ENCODE measurements at places on chromosomes 1 and 21.

GRCh38 chr21:42868196-42868595 is 11.1 kb downstream of the WDR4 start:
- DNase-seq: no peak

DNA sequence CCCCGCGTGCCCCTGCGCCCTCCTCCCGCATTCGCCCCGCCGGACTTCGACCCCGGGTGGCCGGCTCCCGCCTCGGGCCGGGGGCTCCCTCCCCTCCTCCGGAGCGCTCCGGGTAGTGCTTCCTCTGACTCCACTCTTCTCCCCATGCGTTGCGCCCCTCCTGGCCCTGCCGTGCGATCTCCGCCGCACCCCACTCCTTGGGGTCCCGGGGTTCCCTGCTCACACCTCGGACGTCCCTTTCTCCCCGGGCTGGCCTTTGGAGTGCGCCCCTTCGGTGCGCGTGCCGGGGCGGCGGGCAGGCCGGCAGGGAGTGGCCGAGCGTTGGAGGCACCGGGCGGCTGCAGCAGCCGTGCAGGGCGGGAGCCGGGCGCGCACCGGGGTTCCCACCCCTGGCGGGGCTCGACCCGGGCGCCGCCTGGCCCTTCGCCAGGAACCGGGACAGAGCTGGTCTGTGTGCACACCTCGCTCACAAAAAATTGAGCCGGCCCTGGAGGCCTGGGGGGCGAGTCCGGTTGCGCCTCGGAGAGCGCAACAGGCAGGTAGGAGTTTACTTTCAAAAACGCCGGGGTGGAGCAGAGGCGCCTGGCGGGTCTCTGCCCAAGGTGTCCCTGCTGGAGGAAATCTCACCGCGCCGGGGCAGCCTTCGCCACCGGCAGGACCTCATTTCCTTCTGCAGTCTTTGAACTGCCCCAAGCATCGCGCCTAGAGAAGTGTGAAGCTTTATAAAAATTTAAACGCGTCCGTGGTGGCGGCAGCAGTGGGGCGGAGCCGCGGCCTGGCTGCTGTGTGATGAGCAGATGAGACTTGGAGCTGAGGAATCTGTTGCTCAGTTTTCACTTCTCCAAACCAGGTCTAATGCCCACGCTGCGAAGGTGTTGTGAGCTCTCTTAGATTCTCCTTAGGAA is 650 bp downstream of the VANGL1 start:
- no peak for DNase-seq

DNA sequence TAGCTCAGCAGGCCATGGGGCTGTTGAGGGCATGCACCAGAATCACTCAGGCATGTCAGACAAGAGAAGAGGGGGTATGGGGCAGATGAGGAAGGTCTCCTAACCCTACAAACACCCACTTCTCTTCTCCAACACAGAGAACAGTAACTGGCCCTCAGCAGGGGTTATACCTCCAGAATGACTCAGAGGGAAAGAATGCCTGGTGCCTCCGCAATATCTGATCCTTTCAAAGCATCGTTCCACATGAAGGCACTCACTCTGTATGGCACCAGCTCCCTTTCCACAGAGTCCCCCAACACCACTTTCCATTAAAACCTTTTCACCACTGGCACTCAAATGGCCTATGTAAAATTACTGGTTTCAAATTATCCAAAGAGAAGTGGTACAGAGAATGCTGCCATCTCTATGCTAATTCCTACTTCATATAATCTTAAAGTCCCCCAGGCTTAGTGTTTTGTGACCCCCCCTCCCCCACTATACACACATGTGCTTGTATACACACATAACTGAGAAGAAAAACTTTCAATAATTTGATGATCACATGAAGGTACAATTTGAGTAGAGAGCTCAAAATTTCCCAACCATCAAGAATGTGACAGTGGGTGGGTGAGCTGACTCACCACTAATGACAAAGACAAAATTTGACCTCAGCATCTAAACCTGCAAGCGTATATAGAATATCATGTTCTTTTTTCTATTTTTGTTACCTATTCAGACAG is 91.5 kb downstream of the SIPA1L2 start:
- DNase-seq: no peak

DNA sequence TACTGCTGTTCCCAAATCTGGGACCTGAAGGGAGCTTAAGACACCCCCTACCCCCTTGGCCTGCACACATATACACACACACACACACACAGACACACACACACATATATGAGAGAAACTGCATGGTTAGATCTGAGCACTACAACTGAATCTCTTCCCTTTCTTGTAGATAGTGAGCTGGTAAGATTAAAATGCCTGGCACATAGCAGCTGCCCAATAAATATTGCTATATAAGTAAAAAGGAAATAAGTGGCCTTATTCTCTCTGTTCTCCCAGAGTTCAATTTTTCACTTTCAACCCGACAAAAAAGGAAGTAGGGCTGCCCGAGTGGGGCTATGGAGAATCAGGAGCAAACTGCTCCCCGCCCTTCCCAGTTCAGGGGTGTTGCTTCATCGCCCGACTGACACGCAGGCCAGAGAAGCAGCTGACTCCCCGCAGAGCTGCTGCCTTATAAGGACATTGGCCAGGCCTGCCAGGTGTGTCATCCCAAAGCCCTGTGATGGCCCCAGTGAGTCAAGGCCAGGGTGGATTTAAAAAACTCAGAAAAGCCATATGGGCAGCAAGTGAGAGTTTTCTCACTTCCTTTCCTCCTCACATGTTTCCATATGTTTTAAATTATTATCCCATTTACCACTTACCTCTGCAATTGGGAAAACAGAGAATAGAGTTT is 106.5 kb upstream of the SLC44A3 start:
- peak; percentile 51 for DNase-seq

DNA sequence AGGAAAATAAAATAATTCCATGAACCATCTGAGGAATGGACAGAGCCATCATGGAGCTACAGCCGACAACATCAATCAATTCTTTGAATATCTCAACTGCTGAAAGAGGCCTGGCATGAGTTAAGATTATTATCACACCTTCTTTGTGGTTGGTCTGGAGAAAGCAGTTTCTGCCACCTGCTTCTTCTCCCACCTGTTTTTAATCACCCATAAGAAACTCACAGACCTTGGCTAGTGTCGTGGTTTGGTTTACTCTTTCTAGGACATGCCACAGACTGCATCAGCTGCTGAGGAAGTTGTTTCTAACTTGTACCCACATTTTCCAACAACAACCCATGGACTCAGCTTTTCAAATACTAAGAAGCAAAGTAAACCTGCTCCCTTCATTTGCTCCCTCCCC is 65.6 kb downstream of the NTPCR start:
- no peak for DNase-seq

DNA sequence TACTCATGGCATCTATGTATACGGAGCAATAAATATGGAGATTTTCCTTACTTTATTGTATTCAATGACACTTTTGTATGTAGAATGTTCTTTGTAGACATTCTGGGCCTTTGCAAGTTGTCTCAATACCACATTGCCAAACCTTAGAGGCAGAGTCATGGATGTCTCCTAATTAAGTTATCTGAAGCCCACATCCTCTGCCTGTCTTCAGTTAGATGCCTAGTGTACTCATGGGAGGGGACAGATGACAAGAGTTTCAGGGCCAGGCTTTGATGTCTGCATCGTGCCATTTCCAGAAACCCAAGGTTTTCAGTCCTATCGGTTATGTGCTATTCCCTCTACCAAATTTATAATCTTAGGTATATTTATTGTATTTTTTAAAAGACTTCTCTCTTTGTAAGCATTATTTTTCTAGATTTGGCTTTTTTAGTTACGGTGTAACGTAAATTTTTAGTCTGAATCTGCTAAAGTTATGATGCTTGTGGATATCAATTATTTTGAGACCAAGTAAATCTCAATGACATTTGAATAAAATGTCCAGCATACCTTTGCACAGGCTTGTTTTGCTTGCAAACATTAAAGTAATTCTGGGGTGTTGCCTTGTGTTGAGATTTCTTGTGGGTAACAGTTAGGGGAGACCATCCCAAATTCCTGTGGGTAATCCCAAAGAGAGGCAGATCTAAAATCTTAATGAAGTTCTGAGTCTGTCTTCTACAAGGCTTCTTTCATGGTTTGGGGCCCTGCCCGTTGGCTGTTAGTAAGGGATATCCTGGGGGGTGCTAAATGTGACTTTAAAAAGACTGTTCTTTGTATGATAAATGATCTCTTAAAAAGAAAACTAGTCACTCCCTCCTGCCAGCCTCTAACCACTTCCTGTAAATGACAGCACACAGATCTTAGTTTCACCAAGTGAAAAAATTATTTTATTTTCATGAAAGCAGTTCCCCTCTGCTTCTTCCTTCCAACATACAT is 8.0 kb upstream of the MACF1 start:
- DNase-seq: peak; percentile 98

- DNase-seq: no peak
Observed at GRCh38 chr1:48775831-48776392, 779 bp downstream of the BEND5 start.

DNA sequence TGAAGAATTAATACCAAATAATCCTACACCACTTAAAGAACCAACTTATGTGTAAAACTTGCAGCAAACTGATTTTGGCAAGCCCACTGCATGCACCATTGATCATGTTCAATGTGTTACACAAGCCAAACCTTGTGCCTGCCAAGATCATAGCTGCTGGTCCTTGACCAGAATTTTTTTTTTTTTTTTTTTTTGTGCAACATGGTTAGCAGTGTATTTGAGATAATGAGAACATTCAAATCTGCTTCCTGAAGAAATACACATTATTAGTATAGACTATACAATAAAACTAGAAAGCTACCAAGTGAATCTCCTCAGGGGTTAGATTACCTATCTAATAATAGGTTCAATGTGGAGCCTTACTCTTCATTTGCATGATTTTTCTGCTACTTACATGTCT is 421.0 kb downstream of the MRPL39 start:
- DNase-seq: no peak

- DNase-seq: no peak
Observed at GRCh38 chr1:186672131-186672530, 8.1 kb downstream of the PTGS2 start.

DNA sequence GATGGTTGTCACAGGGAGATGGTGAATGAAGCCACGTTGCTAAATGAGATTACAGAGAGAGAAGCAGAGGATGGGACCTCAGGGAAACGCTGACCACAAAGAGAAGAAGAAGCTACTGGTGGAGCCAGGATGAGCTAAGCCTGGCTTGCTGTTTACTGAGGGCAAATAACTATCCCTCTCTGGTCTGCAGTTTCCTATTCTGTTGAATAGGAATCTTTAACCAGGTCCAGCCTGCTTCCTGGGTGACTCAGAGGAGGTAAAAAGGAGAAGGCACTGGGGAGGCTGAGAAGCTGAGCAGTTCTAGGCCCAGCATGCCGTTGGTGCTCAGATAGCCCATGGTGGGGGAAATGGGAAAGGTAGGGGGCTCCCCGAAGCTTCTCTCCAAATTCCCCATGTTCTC is 29.6 kb downstream of the DMBX1 start:
- no peak for DNase-seq

DNA sequence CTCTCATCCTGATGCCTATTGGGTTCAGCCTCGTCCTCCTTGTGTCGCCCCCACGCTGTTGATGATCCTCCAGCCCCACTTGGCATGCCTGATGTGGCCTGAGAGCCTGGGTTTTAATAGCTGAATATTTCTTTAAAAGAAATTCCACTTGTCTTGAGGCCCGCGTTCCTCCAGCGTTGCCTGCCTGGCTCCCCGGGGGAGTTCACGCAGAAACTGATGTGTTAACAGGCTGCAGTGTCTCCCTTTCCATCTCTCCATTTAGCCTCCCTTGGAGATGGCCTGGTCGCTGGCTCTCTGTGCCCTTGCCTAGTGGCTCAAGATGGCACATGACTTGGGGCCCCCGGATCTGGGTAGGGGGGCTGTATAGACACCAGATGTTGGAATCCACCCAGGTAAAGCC is 9.5 kb downstream of the ACTL8 start:
- no peak for DNase-seq

DNA sequence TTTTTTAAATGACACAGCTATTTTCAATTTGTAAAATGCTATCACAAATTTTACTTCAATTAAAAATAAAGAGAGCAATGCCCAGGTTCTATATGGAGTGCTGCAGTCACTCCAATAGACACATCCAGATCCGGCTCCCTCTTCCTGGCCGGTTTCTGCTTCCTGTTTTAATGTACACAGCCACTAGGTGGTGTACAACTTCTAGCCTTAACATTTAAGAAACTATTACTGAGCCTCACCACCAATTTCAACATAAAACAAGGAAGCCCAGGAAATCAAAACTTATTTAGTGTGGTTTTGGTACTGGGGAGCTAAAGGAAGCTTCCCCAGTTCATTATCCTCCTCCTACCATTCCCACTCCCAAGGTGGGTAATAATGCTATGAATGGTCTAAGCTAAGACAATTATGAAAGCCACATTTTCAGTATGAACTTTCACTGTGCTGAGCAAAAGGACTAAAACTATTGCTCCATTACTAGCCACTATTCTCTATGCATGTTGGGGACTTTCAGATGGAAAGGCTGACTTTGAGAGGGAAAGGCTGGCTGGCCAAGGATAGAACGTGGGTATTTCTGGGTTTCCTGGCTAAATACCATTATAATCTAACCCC is 25.5 kb upstream of the MTMR11 start:
- DNase-seq: peak; percentile 72

- no peak for DNase-seq
Observed at GRCh38 chr1:153534226-153534924, 1.4 kb downstream of the S100A6 start.

DNA sequence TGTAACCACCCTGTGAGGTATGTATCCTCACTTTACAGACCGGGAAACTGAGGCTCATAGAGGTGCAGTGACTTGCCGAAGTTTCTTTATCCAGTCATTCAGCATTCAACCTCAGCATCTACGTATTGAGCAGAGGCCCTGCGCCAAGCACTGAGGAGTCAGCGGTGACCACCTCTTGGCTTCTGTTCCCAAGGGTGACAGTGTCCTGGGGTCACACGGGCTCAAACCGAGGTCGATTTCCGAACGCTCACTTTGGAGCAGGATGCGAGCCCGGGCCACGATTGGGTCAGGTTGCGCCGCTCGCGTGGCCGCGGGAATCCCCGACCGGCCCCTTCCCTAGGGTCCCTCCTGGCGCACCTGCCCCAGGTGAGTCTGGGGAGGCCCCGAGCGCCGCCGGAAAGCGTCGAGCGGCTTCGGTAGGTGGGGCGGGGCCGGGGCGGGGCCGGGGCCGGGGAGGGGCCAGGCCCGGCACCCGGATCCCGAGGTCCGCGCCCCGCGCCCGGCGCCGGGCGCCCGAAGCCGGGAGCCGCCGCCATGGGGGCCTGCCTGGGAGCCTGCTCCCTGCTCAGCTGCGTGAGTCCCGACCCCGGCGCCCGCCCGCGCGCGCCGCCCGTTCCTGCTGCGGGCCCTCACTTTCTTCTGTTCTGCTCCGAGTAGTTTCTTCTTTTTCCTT is at the start of gene SERINC2:
Gene SERINC2, plus strand, starts transcription at position 482 of the 673 bp plus-strand sequence. Its CDS starts 53 bp downstream, at position 535.
- DNase-seq: no peak

DNA sequence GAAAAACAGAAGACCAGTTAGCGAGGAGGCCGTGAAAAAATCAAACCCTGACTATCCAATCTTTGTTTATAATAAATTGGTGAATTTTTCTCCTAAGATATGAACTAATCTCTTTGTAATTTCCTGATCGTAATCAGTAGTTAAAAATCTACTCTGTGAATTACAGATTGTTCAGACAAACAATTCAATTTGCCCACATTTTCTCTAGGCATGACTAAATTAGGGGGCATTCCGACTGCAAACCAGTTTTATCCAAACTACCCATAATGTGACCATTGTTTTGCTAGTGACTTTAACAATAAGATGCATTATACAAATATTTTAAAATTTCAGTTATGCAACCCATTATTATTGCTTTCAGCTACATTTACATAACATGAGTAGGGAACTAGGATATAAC is 546.9 kb upstream of the ADAMTS5 start:
- DNase-seq: no peak

- no peak for DNase-seq
Observed at GRCh38 chr1:193486671-193487229, 300.3 kb upstream of the B3GALT2 start.

- DNase-seq: no peak
Observed at GRCh38 chr1:22450351-22451021, 1.2 kb upstream of the ZBTB40 start.
